Activated T-helper 2 cell treated with anti-CD3 and anti-CD28 coated beads, Interferon-gamma antibody, Interleukin-2, Interleukin-4, amounts not matched to agents 10 μg/mL and 5 μg/mL and 100 μg/mL, durations not matched to agents 14 hours and 24 hours and 36 hours (primary cell): ENCODE measurements at places on chromosomes 5 and 9.

GRCh38 chr5:68555907-68556681, 340.5 kb downstream of the PIK3R1 start:
- no peaks in the 10 kb centered on the region for H3K36me3 ChIP-seq
- no peak overlapping the region for H3K4me3 ChIP-seq
- H3K27ac ChIP-seq, result no peak overlapping the region
- no peaks in the 10 kb centered on the region for H3K27me3 ChIP-seq

GRCh38 chr9:27384262-27385014, 87.5 kb upstream of the EQTN start:
- no peaks in the 10 kb centered on the region for H3K36me3 ChIP-seq
- peaks cover 1% of the 10 kb centered on the region for H3K4me1 ChIP-seq

DNA sequence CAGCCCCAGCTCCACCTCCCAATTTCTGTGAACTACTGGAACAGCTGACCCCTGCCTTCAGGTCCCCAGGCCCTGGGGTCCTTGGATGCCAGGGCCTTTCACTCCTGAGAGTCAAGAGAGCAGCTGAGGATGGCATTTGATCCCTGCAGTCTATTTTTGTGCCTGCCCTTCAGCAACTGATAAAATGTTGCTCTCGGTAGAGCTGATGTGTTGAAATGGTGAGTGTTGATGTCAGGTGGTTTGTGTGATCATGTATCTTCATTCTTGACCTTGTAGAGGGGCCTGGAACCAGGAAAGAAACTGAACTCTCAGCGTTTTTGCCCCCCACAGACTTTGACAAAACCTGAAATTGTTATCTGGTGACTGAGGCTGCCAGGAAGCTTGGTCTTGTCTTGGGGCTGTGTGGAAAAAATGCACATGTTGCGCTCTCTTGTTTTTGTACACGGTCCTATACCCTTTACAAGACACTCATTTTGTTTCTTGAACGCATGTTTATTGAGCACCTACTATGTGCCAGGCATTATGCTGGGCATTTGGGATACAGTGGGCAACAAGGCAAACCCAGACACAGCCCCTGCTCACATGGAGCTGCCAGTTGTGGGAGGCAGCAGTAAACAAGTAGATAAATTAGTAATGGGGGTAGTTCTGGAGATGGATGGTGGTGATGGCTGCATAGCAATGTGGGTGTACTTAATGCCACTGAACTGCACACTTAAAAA, 78.3 kb downstream of the PPARGC1B start:
- DNase-seq, result no peak
- no peak overlapping the region for H3K27ac ChIP-seq
- H3K4me3 ChIP-seq, result no peak overlapping the region
- no peaks in the 10 kb centered on the region for H3K27me3 ChIP-seq
- no peaks in the 10 kb centered on the region for H3K36me3 ChIP-seq
- H3K4me1 ChIP-seq, result peaks cover 5% of the 10 kb centered on the region

DNA sequence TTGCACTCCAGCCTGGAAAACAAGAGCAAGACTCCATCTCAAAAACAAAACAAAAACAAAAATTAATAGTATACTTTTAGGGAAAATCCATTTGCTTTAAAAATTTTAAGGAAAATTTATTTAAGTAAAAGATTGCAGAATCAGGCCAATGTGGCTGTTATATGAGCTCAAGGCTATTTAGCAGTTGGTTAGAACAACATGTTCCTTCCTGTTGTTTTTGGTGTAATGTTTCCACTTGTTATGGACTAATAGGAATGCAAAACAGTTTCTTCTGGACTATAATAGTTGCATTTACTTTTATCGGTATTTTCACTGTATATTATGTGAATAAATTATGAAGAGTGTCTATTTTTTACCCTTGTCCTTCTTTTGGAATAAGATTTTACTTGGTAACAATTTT, 3.0 kb upstream of the CDC42SE2 start:
- DNase-seq, result no peak
- peaks cover 32% of the 10 kb centered on the region for H3K36me3 ChIP-seq
- H3K27ac ChIP-seq, result no peak overlapping the region
- H3K4me3 ChIP-seq, result no peak overlapping the region
- peaks cover 53% of the 10 kb centered on the region for H3K4me1 ChIP-seq

DNA sequence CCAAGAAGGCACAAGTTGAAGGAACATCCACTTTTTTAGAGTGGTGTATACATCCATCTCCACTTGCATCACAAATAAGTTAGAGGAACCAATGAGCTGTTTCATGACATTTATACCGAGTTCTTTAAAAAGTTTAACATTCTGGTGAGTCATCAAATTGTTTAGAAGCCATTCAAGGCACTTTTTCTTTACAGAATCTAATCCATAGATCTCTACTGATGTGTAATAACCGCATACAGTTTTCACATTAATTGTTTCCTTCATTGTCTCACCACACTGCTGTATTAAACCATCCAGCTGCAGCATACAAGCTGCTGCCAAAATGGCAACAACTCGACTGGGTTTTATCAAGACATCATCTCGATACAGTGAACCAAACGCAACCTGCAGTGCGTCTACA, 744 bp downstream of the GMCL2 start:
- H3K4me1 ChIP-seq, result peaks cover 13% of the 10 kb centered on the region
- no peaks in the 10 kb centered on the region for H3K36me3 ChIP-seq
- peaks cover 9% of the 10 kb centered on the region for H3K27me3 ChIP-seq
- no peak overlapping the region for H3K4me3 ChIP-seq
- DNase-seq, result no peak

DNA sequence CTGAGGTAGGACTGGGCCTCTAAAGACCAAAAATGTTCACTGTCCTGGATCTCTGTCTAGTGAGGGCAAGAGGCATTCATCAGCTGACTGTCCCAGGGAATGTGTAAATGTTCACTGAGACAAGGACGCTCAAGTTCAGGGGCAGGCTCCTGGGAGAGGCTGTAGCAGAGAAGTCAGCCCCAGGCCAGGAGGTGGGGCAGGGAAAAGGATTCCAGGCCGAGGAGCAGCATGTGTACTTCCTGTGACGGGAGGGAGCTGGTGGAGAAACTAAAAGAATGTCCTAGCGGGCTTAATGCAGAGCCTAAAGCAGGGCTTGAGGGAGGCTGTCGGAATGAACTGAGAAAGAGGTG, 205.8 kb downstream of the GABBR2 start:
- H3K27me3 ChIP-seq, result no peaks in the 10 kb centered on the region
- no peak overlapping the region for H3K27ac ChIP-seq
- no peak for DNase-seq
- H3K4me3 ChIP-seq, result no peak overlapping the region

- peak overlapping the region; percentile 99 for H3K4me3 ChIP-seq
- DNase-seq, result peak; percentile 9
- H3K27ac ChIP-seq, result peak overlapping the region; percentile 86
Observed at GRCh38 chr5:157184117-157184670, 3.6 kb downstream of the ITK start.

DNA sequence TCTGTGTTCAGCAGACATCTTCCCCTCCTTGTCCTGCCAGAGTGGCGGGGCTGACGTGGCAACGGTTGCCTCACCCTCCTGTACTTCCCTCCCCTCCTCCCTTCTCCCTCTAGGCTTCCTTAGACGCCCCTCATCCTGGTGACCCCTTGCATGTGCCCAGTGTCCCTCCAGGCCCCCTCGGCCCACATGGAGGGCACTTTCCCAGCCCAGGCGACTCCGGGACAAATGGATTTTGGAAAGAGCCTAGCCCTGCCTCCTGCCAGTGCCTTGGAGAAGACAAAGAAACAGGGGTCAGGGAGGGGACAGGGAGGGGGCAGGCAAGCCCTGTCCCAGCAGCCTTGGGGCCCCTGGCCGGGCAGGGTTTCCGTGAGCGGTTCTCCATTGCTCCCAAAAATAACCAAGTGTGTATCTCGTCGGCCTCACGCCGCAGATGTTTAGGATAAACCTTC, 38.3 kb upstream of the NEURL1B start:
- H3K4me1 ChIP-seq, result no peaks in the 10 kb centered on the region
- H3K27me3 ChIP-seq, result peaks cover 3% of the 10 kb centered on the region
- H3K4me3 ChIP-seq, result no peak overlapping the region
- H3K36me3 ChIP-seq, result no peaks in the 10 kb centered on the region
- no peak for DNase-seq
- H3K27ac ChIP-seq, result no peak overlapping the region

DNA sequence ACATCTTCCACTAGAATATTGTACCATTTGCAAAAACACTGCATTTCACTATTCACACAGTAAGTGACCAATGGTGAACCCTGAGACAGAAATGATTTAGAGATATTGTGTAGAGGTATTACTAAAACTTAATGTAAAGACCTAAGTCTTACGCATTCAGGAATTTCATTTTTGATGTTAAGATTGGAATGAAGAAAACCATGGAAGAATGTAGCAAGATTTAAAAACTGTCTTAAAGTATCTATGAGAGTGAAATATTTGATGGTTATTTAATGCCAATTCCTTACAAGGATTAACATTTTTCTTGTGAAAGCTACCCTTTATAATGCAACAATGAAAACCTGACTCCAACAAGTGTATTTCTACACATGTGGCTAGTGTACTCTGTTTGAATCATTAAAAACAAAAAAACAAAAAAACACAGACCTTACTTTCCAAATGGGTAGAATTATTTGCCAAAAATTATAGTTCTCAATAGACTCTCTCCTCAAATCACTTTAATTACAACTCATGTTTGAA, 172.0 kb downstream of the NNT start:
- no peaks in the 10 kb centered on the region for H3K27me3 ChIP-seq
- H3K27ac ChIP-seq, result no peak overlapping the region
- H3K4me3 ChIP-seq, result no peak overlapping the region
- H3K36me3 ChIP-seq, result no peaks in the 10 kb centered on the region
- DNase-seq, result no peak
- H3K4me1 ChIP-seq, result peaks cover 7% of the 10 kb centered on the region

DNA sequence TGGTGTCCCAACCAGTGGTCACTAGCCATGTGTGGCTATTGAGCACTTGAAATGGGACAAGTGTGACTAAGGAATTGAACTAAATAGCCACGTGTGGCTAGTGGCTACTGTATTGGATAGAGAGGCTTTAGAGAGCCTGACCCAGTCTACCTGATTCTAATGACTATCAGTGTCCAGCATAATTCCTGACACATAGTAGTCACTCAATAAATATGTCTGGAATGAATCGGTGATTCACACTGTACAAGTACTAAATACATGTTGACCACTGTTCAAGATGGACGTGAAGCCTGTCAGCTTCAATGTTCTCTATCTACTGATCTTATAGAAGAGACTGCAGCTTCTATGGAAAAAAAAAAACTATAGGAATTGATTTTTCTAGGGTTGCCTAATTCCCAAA, 57.7 kb upstream of the MAST4 start:
- H3K27me3 ChIP-seq, result peaks cover 8% of the 10 kb centered on the region
- no peaks in the 10 kb centered on the region for H3K4me1 ChIP-seq
- no peaks in the 10 kb centered on the region for H3K36me3 ChIP-seq
- no peak overlapping the region for H3K4me3 ChIP-seq
- no peak for DNase-seq
- H3K27ac ChIP-seq, result no peak overlapping the region

GRCh38 chr5:61675015-61675692, 343.1 kb downstream of the ZSWIM6 start:
- no peak overlapping the region for H3K4me3 ChIP-seq
- H3K27me3 ChIP-seq, result no peaks in the 10 kb centered on the region
- no peak overlapping the region for H3K27ac ChIP-seq
- no peak for DNase-seq
- no peaks in the 10 kb centered on the region for H3K36me3 ChIP-seq

GRCh38 chr5:79517601-79518000, 3.7 kb upstream of the HOMER1 start:
- DNase-seq, result no peak
- H3K4me1 ChIP-seq, result peaks cover 15% of the 10 kb centered on the region
- peaks cover under 1% of the 10 kb centered on the region for H3K27me3 ChIP-seq
- no peak overlapping the region for H3K4me3 ChIP-seq
- H3K27ac ChIP-seq, result no peak overlapping the region

- peak overlapping the region; percentile 71 for H3K27ac ChIP-seq
- no peaks in the 10 kb centered on the region for H3K27me3 ChIP-seq
- DNase-seq, result no peak
- H3K36me3 ChIP-seq, result peaks cover 76% of the 10 kb centered on the region
- no peak overlapping the region for H3K4me3 ChIP-seq
- peaks cover 26% of the 10 kb centered on the region for H3K4me1 ChIP-seq
Observed at GRCh38 chr9:93126151-93126781, 7.8 kb downstream of the NINJ1 start.

- peaks cover 9% of the 10 kb centered on the region for H3K27me3 ChIP-seq
- H3K4me1 ChIP-seq, result no peaks in the 10 kb centered on the region
- DNase-seq, result no peak
- no peak overlapping the region for H3K4me3 ChIP-seq
Observed at GRCh38 chr5:147836439-147836838, 5.0 kb upstream of the SPINK1 start.

- H3K4me3 ChIP-seq, result peak overlapping the region; percentile 8
- H3K27ac ChIP-seq, result no peak overlapping the region
- no peaks in the 10 kb centered on the region for H3K36me3 ChIP-seq
- H3K27me3 ChIP-seq, result peaks cover 13% of the 10 kb centered on the region
Observed at GRCh38 chr5:58933891-58934628, 351.2 kb downstream of the RAB3C start.

DNA sequence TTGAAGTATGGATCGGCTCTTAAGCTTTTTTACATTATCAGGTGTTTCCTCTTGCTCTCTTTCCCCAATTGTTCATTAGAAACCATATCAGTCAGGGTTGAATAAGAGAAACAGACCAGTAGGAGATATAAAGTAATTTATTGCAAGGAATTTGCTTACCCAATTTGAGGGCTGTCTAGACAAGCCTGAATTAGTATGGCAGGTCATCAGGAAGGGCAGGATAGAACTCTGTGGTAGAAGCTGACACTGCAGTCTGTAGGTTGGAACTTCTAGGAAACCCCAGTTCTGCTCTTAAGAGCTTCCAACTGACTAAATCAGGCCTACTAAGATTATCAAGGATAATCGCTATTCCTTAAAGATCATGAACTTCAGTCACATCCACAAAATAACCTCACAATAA, 24.3 kb downstream of the ISOC1 start:
- H3K4me1 ChIP-seq, result peaks cover 8% of the 10 kb centered on the region
- H3K27me3 ChIP-seq, result no peaks in the 10 kb centered on the region
- H3K27ac ChIP-seq, result no peak overlapping the region
- no peak overlapping the region for H3K4me3 ChIP-seq
- DNase-seq, result no peak

DNA sequence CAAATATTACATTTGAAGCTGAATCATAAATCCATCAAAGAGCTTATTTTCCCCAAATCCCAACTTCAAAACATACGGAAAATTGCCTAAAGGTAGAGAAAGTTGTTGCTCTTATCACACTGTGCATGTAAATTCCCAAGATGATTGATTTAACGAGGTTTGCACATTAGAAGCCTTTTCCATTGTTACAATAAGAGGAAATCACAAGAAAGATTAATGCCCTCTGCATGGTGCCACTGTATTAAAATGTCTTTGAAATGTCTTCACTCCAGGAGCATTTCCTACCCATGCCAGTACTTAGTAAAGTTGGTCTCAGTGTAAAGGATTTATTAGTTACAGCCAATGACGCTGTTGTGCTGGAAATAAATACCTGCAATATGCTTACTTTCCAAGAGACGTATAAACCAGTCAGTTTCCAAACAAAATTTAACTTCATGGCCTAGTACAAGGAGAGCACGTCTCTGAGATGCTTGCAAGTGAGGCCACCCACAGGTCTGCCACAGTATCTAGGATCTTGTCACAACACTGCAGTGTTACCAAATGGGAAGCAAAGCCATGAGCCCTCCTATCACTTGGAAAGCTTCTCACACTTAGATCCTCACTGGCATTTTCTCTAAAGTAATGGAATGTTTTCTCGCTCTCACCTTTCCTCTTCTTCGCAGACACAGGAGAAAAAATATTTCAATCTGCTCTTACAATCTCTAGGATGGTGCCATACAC, 112.4 kb downstream of the CETN3 start:
- H3K27ac ChIP-seq, result no peak overlapping the region
- H3K4me1 ChIP-seq, result no peaks in the 10 kb centered on the region
- no peaks in the 10 kb centered on the region for H3K27me3 ChIP-seq
- no peak overlapping the region for H3K4me3 ChIP-seq
- no peak for DNase-seq
